ENCODE measurements at places on chromosomes 12 and 14.

DNA sequence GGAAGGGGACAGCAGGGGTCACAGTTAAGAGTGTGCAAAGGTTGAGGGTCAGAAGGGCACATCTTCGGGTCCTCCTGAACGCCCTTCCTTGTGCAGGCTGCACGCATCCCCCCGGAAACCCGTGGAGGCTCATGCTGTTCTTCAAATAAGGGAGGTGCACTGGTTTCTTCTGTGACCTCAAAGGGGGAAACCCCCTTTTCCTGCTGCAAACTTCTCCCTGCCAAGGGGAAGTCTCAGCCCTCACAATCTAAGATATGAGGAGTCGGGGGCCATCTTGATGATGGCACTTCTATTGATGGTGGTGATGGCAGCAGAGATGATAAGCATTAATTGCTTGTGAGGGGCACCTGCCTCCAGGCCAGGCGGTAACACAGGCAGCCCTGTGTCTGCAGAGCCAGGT lies 40.0 kb downstream of the ISCA2 start:
- peak; percentile 57 for DNase-seq

DNA sequence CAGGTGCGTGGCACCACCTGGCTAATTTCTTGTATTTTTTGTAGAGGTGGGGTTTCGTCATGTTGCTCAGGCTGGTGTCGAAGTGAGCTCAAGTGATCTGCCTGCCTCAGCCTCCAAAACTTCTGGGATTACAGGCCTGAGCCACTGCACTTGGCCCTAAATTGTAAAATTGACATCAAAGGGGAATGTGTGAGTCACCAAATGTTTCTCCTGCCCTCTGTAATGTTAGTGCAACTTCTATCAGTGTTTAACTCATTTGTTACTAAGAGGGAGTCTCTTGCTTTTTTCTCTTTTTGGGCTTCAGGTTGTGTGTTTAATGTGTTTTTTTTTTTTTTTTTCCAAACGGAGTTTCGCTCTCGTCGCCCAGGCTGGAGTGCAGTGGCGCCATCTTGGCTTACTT lies 2.3 kb downstream of the TULP3 start:
- DNase-seq, result no peak

GRCh38 chr14:91342206-91342760 lies 75.3 kb downstream of the CCDC88C start:
- DNase-seq, result no peak

DNA sequence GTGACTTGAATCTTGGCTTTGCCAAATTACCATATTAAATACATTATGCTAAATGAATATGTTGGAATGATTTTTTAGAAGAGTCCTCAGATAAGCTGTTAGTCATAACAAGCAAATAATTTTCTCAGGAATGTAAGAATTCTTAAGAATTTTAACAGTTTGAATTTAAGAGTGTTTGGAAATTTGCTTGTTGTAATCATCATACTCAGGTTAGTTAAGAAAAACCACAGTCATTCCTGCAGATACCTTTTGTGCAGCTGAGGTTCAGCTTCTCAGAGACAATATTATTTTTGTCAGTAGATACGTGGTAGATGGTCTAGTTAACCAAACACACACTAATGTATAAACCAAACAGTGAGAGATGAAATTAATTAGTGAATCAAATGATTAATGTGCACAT lies 8.9 kb downstream of the WNK1 start:
- DNase-seq, result no peak

DNA sequence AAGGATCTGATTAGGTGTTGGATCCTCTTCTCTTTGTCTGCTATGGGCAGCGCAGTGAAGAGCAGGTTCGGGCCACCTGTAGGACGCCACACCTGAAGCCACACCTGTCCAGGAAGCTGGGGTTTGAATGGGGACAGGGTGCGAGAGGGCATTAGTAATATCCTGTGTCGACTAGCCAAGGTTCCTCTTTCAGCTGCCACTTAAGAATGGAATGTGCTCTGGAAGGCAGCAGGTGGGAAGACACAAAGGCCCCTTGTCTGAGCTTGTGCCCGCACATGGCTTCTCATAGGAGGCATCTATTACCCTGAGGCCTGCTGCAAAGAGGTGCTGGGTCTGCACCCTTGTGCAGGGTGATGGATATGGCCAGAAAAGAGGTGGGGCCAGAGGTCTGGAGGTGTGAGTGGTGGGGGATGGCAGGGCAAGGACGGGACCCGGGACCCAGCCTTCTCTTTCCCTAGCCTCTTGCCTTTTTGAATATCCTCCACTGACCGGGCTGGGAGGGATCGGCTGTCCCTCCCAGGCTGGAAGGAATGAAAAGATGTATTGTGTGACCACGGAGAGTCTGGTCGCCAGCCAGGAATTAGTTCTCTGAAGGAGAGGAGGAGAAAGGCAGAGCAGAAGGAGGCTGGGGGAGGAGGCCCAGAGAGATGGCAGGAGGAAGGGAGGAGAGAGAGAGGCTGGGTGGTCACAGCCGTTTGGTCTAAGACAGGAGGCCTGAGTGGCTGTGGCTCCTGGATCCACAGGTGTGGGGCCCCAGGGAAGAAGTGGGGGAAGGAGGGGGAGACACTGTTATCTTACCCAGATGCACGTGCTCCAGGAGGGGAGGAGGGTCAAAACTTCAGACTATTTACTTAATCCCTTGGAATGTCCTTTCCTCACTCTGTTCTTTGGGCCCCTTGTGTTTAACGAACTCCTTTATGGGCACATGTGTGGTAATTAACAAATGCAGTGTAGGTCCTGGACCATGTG lies 101.5 kb downstream of the SMOC1 start:
- DNase-seq, result no peak

DNA sequence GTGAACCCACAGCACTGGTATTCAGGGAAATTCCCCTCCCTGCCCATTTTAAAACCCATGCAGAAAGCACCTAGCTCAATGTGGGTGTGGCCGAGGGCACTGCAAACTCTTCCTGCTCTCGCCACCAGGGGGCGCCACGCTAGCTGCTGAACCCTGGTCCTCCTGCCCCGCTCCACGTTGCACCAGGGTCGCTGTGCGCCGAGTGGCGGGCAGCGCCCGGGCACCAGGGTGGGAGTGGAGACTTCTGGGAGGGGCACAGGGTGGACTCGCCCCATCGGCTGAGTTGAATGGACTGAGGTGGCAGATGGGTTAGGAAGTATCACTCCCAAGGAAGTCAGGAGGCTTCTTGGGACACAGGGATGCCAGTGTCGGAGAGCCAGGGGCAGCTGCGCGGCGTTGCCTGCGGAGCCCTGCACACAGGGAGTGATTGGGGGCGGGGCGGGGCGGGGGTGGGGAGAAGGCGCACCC lies 48.1 kb upstream of the BCL11B start:
- peak; percentile 36 for DNase-seq

GRCh38 chr14:70754991-70755390 lies 54.3 kb downstream of the MAP3K9 start:
- DNase-seq, result no peak

DNA sequence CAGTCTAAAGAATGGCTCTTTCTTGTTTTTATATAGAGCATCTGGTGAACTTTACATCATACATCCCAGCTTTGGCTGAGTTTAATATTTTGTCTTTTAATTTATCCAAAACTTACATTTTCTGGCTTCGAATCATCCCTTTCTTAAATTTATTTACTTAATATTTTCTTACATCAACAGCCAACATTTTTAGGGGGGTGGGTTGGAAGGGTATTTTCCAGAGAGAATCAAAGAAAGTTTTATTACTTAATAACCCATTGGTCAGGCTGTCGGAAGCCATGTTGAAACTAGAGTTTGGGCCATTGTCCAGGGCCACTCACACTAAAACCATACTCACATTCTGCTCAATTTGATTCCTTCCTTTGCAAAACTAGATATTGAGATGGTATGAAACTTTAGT lies 220.2 kb downstream of the AEBP2 start:
- no peak for DNase-seq

DNA sequence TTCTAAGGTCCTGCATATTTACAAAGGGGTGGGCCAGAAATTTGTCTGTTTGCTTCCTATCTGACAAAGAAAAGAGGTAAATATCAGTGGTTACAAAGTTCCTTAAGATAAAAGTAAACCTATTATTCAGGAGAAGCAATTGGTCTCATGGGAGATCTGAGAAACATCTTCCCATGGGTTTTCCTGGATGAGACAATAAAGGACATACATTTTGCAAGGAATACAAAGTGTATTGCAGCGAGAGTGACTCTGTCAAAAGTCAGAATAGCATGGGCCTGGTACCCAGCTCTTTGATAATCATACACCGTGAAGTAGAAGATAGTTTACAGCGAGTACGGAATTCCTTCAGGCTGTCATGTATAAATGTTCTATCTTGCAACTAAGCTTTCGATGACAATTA lies 14.2 kb downstream of the LRRK2 start:
- DNase-seq, result no peak

DNA sequence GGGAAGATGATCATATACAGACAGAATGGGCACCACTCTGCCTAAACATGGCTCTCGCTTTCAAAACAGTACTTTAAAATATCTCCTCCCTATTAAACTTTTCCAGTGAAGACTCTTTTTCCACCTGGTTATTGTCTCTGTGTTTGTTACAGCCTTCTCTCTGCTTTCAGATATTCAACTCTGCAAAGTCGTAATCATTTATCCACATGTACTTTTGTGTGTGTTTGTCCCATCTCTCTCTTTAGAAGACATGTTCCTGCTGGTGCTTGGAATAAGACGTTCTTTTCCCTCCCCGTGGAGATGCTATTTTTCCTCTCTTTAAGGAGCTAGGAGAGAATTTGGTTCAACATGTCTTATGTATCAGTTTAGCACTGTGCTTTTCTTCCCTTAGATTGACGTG lies 45.1 kb downstream of the ETV6 start:
- DNase-seq, result no peak

- no peak for DNase-seq
These were observed 14.6 kb upstream of the FOS start for GRCh38 chr14:75264036-75264435.

DNA sequence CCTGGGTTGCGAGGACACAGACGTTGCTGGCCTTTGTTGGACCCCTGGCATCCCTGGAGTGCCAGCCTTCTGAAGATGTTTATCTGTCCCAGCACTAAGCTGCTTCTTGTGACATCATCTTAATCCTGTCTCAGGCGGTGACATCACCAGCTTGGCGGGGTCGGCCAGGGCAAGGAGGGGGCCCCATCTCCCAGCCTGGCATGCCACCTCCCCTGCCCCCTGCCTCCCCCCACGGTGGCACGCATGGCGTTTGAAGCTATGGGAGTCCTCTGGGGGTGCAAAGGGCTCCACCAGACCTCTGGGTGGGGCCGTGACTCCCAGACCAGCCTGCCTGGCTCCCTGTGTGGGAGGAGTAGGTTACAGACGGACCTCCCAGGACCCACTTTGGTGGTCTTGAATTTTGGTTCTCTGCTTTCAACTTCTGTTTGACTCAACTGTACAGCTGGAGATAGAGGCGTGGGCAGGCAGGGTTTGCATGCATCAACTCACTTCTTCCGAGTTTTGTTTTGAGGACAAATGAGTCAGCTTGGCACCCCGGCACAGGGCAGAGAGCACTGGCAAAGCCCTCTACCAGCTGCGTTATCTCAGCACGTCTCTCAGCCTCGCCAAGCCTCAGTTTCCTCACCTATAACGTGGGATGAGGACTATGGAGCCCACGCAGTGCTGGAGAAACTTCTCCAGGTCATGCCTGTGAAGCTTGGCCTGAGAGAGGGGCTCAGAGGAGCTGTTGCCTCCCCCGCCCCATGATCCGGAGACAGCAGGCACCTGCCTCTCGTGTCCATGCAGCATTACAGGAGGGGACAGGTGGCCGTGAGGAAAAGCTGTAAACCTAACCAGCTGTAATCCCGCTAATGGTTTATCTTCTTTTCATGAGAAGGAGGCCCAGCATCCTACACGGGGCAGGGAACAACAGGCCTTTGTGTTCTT lies 38.8 kb upstream of the EML1 start:
- no peak for DNase-seq

DNA sequence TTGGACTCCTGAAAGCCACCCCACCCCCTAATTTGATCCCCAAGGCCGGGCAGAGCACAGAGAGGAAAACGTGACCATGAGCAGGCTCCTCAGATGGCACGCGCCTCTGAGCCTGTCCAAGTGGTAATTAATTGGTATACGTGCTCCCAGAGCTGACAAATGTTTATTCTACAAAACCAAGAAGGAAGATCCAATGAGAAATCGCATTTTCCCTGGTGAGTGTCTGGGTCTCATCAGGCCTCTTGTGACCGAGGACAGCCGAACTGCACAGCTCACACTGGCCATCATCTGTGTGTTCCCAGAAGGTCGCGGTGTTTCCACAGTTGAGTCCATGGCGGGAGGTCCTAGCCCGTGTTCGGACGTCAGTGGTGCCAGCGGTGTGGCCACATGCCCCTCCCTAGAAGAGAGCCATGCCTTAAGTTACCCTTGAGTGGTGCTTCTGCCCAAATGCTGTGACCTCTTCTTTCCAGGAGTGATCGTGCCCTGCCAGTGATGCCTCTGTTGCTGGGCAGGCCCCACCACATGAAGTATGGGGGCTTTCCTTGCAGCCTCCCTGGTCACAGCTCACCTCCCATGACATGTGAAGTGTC lies 317.5 kb upstream of the RTL1 start:
- no peak for DNase-seq

GRCh38 chr14:74018174-74018585 lies 908 bp downstream of the ENTPD5 start:
- DNase-seq, result peak; percentile 87

- no peak for DNase-seq
These were observed 15.1 kb upstream of the SLC38A2 start for GRCh38 chr12:46387670-46388069.

DNA sequence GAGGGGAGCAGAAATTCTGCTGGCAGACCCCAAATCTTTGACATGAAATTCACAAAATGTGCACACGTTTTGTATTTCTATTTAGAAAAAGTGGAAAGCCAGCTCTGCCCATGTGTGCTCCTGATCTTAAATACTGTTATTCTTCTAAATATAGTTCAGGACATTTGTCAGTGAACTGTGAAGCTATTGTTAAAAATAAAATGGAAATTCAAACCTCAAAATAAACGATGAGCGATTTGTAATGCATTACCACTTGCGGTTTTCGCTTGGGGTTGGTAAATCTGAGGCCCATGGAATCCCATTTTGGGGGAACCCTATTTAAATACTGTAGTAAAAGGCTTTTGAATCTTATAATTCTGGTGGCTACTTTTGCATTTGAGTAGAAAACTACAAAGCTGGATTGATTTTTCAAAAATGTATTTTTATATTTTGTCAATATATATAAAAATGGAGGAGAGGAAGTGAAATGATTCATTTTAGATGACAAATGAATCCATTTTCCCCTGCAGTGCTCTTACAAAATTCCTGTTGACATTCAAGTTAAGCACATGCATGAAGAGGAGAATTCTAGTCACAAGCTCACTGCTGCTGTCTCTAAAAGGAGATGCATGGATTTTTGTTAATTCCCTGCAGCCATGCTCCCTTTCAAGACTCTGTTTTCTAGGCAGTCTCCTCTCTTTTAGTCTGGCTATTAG lies 47.1 kb downstream of the FLRT2 start:
- peak; percentile 60 for DNase-seq

- peak; percentile 76 for DNase-seq
These were observed 90.8 kb downstream of the LGMN start for GRCh38 chr14:92657457-92658142.

DNA sequence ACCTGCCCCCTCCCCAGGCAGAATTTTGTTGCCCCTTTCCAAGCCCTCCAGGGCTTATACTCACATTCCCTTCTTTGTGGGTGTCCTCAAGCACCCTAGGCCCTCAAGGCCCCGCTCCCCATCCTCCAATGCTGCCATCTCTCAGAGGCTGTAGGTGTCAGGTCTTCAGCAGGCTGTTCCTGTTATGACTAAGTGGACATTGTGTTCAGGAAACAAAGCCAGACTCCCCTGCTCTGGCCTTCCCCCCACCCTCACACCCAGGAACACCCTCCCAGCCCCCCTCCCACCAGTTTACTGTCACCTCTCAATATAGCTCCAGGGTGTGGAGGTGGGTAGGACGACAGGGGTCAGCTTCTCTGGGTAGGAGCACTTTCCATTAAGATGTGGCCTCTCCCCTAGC lies 1.4 kb upstream of the MYH6 start:
- DNase-seq, result no peak

Data from inflammatory macrophage treated with lipopolysaccharide for 4 hours (primary cell).